ENCODE measurements at places on chromosomes 11 and 22. TPM values are rescaled to one million over a fixed set of nuclear protein-coding genes. Genes with fewer than 3 reads are reported as not detected.
A peak's percentile ranks its signal among the peaks of the same experiment; 100 is the strongest.

The ROM1 gene
- total RNA-seq, result 1.3 TPM

The ACTN3 gene
- 2.0 TPM for total RNA-seq

The SERPING1 gene
- total RNA-seq, result 46.1 TPM

The IGSF22 gene
- 1.1 TPM for total RNA-seq

The OR52N4 gene
- not detected for total RNA-seq

- DNase-seq, result no peak
These were observed 11.9 kb upstream of the MRTFA start for GRCh38 chr22:40648386-40648785.

DNA sequence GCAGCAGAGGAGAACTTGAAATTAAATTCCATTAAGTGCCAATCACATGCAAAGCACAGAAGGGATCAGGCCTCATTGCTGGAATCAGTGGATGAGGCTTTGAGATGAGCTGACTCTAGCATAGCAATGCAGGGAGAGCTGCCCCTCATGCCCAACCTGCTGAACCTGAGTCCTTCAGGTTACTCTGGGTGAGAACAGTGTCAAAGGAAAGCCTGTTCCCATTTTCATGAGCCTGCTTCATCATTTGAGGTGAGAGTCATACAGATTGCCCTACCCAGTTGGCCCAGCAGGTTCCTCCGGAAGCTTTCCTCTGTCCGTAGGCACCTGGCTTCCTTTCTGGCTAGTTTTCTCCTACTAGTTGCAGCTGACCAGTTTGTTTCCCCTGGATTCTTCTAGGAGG, 25.9 kb upstream of the ZBTB16 start:
- no peak for DNase-seq

- DNase-seq, result peak; percentile 82
These were observed 25.7 kb upstream of the HMGXB4 start for GRCh38 chr22:35231585-35232084.

GRCh38 chr11:111542606-111543275, 2.2 kb downstream of the LAYN start:
- DNase-seq, result no peak

- DNase-seq, result no peak
These were observed 59.8 kb downstream of the NAV2 start for GRCh38 chr11:19772480-19772879.

GRCh38 chr22:25567251-25567675, 2.8 kb downstream of the GRK3 start:
- no peak for DNase-seq

GRCh38 chr22:41827671-41828070, 5.2 kb upstream of the SREBF2 start:
- no peak for DNase-seq

- DNase-seq, result no peak
These were observed 4.4 kb downstream of the ARRB1 start for GRCh38 chr11:75346912-75347647.

DNA sequence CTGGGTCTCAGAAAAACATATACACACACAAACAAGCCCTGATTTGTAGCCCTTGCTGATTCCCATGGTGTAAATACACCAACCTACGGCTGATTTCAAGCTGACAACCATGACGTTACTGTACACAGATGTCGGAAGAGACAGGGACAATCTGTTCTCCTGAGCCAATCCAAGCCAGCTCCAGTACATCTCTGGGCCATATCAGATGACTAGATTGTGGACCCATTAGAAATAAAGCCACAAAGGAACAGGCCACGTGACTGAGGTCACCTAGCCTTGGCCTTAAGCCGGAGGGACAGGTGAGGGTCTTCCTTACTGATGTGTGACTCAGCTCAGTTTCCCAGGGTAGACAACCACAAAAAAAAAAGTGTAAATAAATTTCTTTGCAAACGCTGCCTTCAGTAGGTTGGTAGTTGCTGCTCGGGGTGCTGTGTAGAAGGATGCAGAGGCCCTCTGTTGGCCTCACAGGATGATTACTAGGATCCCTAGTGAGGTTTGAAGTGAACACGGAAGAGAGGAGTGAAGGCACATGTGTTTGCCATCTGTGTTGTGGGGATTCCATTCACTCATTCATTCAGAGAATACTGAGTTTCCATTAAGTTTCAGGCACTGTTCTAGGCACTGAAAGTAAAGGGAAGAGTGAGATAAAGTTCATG, 99.0 kb upstream of the LARGE1 start:
- no peak for DNase-seq

DNA sequence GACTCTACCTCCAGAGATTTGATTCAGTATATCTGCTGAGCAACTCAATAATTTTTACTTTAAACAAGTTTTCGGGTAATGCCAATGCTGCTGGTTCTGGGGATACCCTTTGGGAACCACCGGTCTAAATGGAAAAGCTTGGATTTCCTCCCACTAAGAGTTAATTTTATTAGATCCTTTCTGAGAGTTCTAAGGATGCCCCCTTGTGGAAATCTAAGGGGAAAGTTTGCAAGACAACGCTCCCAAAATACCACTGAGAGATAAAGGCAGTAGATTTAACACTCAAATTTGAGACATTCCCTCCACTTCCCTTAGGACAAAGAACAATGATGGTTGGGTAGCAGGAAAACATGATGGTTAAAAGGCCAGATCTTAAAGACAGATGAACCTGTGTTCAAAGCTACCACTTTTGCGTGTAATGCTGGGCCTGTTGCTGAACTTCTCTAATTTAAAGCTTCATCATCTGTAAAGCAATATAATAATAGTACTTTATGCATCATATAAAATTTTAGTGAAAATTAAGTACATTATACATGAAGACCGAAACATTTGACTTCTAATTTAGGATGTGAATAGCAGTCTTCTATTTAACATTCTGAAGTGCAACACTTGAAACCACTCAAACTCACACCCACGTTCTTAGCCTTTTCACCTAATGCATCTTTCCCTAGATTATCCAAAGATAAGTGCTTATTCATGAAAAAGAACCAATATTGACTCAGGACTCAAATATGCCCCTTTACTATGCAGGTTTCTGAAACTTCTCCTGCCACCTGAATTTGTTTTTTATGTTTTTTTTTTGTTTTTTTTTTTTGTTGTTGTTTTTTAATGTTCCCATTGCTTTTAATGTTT, 110.1 kb upstream of the LUZP2 start:
- no peak for DNase-seq

DNA sequence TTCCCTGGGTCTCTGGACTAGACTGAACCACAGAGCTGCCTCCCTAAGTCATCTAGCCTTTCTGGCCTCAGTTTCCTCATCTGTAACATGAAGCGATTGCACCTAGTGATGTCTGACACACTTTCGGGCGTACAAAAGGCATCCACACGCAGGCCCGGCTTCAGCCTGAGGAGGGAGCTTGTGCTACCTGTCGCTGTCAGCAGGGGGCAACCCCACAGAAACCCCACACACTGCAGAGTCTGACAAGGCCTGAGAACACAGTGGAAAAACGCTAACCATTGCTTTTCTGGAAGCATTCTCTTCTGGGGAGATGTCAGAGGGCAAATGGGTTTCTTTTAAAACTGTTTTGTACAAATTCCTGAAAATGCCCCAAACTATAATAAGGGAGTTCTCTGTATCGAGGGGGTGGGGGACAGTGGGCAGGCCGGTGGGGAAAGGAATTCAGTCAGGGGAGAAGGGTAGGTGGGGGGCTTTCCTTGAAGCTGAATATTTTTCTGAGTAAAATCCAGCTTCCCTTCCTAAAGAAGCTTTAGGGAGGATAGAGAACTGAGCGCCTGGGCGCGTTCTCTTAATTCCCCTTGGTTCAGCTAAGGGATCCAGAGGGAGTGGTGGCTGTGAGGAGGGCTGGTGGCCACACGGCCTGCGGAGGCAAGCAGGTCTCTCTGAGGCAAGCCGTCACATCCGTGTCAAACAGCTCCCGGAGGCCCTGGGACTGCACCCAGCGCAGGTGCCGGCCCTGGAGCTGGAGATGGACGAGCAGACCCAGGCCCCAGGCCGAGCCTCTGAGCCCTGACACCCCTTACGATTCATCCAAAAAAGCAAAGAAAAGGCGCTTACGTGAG, 533 bp downstream of the ELF5 start:
- DNase-seq, result peak; percentile 78

- no peak for DNase-seq
These were observed 76.0 kb upstream of the GRK3 start for GRCh38 chr22:25488244-25489020.
